ENCODE measurements at places on chromosomes 16 and 17.

DNA sequence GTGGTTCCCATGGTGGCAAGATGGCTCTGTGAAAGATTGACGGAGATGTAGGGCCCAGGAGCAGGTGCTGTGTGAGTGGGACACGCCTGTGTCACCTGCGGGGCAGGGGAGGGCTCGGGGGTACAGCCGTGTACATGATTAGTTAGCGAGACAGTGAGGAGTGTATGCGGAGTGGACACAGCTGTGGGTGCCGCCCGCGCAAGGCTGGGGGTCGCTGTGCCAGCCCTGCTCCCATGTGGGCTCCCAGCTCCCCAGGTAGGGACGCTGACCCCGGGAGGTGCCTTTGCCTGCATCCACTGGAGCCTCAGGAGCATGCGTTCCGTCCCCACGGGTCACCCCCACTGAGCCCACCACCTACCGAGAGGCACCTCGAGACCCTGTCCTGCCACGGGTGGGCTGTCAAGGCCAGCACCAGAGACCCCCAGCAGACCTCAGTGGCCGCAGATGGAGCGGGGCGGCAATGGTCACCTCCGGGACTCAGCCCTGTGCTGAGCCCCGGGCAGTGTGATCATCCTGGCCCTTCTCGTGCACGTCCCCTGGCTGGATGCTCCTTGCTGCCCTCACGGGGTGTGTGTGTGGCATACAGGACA lies 7.4 kb downstream of the CAPN15 start:
- DNase-seq: no peak

GRCh38 chr16:30370456-30371247 lies at the start of gene TBC1D10B:
Gene TBC1D10B (minus strand): TSS chr16:30370494. CDS start chr16:30370183, 311 bp downstream.
- DNase-seq: peak; percentile 97

- no peak for DNase-seq
These were observed 229.7 kb upstream of the CDH5 start for GRCh38 chr16:66136841-66137240.

DNA sequence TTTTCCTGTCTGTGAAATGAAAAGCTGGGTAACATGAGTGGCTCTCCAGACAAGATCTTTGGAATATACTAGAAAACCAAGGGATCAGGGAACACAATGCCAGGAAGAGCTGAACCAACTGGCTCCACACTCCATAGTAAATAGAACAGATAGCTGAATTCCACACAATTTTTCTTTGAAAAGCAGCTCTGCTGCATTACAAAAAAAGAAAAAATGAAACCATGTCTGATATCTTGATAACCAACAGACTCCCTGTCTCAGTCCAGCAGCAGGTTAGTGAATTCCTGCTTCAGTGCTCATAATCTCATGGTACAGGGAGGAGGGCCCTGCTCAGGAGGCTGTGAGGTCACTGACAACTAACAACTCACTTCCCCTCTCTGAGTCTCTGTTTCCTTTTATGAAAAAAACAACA lies 97.1 kb downstream of the CDH11 start:
- no peak for DNase-seq

DNA sequence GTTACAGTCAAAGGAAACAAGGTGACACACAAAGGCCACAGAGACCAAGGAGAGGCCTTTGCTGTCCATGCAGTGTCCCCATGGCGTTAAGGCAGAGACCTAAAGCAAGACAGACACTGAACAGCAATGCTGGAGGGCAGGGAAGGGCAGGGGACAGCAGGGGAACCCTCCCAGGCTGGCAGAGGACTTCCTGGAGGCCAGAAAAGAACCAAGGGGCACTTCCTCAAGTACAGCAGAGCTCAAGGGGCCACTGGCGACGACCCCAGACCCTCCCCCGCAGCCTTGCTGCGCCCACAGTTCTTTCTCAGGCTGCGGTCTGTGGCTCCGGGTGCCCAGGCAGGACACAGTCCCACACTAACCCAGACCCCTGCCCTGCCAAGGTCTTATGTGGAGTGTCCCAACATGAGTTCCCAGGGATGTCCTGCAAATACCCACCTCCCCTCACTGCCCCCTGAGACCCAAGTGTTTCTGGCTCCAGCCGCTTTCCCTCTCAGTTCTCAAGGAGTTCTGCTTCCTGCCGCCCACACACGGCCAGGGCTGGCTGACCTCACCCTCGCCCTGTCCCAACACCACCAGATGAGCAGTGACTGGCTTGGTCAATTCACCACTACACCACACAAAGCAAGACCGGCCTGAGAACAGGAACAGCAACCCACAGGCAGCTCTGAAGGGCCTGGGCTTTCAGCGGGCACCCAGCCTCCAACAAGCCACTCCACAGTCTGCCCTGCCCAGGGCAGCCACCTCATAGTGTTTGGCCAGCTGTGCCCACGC lies 4.2 kb downstream of the CLCN7 start:
- DNase-seq: no peak

DNA sequence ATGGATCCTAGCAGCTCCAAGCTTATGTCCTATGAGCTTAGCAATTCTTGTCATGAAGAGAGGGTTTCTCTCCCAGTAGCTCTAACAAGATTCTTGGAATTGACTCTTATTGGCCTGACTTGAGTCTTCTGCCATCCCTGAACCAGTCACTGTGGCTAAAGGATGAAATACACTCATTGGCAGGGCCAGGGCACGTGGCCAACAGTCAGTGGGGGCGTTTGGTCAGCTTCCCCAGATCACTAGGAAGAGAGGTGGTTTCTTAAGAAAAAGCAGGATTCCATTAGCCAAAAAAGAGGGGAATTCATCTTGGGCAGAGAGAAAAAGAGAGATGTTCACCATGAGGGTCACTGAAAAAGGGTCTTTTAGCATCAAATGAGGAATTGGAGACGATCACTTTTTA lies 363.2 kb downstream of the SNX29 start:
- DNase-seq: no peak

- no peak for DNase-seq
These were observed 10.4 kb upstream of the SMG8 start for GRCh38 chr17:59199398-59199797.

DNA sequence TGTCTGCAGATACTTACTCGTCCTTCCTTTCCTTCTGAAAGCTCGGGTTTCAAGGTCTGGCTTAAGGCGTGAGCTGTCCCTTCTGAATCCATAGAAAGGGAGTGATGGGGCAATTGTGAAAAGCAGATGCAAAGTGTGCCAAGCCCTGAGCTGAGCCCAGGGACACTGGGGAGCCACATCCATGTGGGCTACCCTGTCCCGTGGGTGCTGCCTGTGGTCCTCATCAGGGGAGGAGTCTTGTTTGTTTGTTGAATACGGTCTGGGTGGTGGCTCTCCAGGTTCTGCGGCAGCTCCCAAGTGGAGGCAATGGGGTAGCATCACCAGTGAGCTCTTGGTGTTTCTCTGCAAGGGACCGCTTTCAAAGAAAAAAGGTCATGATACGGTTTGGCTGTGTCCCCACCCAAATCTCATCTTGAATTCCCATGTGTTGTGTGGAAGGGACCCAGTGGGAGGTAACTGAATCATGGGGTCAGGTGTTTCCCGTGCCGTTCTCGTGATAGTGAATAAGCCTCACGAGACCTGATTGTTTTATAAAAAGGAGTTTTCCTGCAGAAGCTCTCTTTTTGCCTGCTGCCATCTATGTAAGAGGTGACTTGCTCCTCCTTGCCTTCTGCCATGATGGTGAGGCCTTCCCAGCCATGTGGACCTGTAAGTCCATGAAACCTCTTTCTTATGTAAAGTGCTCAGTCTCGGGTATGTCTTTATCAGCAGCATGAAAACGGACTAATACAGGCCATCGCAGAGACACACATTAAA lies 1.0 kb upstream of the ALG1 start:
- no peak for DNase-seq

DNA sequence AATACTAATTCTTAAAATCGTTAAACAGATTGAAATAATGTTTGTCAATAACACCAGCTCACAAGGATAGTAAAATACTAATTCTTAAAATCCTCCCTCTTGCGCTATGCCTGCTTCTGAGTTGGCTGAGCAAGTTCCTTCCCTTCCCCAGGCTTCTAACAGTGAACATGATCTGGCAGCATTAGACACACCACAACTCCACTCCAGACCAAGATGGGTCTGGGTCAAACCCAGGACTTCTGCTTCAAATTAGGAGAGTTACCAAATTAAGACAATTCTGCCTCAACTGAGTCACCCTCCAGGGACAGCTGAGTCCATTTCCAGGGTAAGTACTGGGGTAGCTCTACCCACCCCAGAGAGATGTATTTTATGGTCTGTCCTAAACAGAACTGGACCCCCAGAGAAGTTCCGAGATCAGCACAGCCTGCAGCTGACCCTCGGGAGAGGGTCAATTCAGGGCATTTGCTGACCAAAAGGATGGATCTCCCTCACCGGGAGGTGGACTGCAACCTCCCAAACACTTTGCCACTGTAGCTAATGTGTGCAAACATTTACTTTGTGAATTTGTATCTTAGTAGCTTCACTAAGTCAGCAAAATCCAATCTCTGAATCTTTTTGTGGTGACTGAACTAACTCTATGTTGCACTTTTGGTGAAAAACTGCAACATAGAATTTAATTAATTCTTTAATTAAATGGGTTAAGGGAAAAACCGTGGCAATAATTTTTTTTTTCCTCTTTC lies 48.8 kb downstream of the ADCY9 start:
- no peak for DNase-seq

DNA sequence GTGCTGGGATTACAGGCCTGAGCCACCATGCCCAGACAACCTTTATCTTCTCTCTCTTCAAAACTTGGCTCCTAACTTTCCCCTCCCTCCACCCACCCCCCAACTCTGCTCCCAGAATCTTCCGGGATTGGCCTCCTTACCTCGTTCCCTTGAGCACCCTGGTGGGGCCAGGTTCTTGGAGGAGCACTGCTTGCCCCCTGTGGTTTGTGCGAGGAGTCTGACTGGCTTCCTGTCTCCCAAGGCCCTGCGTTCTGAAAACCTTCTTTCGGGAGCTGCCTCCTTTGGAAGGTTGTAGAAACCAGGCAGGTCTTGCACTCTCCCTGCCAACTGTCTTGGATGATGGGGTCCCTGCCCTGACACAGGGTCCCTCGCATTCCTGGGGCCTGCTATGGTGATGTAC lies 19.8 kb downstream of the PLXDC1 start:
- no peak for DNase-seq

- no peak for DNase-seq
These were observed 21.9 kb downstream of the LITAFD start for GRCh38 chr16:8904018-8904430.

- DNase-seq: no peak
These were observed 29.8 kb downstream of the SLC47A2 start for GRCh38 chr17:19686400-19687090.

- DNase-seq: no peak
These were observed 5.0 kb downstream of the JUP start for GRCh38 chr17:41781404-41782110.

GRCh38 chr16:87484487-87485331 lies 8.1 kb downstream of the ZCCHC14 start:
- no peak for DNase-seq

DNA sequence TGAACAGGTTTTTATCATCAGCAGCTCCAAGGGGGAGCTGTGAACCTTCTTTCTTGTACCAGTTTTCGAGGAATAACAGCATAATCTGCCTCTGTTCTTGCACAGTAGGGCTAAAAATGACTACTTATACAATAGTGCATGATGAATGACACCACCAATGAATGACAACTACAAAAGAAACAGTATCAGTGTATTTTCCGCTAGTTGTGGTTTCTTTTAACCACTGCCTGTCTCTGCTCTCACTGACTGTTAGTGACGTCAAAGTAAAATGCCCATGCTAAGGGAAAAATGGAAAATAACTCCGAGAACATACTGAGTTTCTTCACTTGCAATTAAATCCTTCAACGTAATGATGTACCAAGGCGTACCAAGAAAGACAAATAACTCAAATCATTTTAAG lies 294.9 kb downstream of the MAP2K6 start:
- no peak for DNase-seq

DNA sequence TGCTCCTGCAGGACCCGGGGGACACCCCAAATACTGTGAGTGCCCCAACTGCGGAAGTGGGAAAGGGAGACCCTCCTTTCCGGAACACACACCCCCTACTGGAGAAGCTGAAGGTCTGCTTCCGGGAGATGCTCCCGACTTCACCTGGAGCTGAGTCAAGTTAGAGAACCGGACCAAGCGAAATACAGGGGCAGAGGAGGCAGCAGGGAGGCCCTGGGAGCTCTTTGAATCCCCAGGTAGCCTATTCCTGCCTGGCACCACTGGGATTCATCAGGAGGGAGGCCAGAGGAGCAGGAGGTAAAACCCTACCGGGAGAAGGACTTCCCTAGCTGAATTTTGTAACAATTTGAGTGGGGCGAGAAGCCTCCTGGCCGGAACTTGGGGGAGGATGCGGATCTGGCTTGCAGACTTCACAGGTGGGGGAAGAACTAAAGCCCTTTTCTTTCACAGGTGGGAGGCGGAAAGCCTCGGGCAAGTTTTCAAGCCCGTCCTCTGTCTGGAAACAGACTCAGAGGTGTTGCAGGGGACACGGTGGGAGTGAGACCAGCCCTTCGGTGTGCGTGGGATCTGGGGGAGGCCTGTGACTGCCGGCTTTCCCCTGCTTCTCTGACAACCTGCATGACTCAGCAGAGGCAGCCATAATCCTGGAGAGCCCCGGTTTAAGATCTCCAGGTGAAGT lies 22.4 kb upstream of the TEKT1 start:
- DNase-seq: no peak

GRCh38 chr17:34098699-34099098 lies 156.4 kb upstream of the CCL2 start:
- DNase-seq: no peak

- no peak for DNase-seq
These were observed 29.4 kb downstream of the B9D1 start for GRCh38 chr17:19333132-19333440.

- no peak for DNase-seq
These were observed 30.9 kb upstream of the SNN start for GRCh38 chr16:11637320-11637719.

DNA sequence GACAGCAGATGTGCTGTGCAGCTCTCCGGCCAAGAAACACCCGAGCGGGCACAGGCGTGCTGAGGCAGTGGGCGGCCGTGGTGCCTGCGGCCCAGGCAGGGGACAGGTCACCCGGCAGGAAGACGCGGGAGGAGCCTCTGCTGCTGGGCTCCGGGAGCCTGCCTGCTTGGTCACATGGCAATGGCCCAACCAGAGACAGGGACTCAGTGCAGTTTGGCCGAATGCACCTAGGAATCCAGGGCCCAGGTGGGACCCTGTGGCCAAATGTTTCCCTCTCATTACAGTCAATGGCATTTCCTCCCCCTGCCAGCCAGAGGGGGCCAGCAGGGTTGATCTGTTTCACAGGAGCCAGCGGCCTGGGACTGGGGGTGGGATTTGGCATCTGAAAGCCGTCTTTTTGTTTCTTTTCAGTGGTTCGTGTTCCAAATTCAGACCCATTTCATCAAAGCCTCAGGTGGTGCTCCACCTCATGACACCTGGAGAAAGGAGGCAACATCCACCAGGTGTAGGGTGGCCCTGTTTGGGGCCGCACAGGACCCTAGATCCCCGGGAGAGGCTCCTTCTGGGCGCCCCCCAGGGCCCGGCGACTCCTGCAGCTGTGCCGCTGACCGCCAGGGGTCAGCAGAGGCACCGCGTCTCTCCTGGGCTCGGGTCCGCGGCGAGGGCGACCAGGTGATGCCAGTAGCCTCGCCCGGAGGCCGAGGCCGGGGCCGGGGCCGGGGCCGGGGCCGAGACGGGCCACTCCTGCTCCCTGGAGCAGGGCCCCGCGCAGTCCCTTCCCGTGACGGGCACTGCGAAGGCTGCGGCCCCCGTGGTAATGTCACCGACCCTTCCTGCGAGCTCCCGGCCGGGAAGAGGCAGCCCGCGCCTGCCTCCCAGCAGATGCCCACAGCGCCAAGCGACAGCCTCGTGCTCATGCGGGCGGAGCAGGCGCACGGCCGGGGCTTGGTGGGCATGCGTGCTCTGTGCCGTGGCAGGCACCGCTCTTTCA lies 118.5 kb downstream of the C16orf78 start:
- peak; percentile 26 for DNase-seq

- no peak for DNase-seq
These were observed 1.6 kb upstream of the DUSP14 start for GRCh38 chr17:37488009-37488604.

- DNase-seq: no peak
These were observed 9.3 kb downstream of the PDE6G start for GRCh38 chr17:81646869-81647600.
